ENCODE measurements at places on chromosomes 2 and 18.

GRCh38 chr2:26214759-26215158 lies 29.7 kb downstream of the HADHA start:
- no peak for DNase-seq

GRCh38 chr18:63697097-63697660 lies 5.6 kb upstream of the SERPINB11 start:
- DNase-seq = no peak

- DNase-seq = no peak
These were observed 22.9 kb upstream of the SPP2 start for GRCh38 chr2:234027641-234028040.

DNA sequence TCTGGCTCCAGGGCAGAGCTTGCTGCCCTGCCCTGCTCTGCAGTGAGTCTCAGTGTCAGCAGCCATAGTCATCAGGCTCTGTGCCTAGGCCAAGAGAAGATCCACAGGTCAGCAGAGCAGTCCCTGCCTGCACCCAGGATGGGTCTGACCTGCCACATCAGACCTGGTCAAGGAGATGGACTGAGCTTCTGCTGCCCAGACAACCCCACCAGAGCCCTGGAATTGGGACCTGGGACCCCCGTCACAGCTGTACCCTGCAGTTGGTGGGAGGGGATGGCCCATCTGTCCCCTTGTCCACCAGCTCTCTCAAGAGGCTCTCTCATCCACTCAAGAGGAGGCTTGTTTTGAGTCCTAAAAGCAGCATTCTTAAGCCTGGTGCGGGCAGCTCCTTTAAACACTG lies 142.6 kb downstream of the TFCP2L1 start:
- DNase-seq = no peak

DNA sequence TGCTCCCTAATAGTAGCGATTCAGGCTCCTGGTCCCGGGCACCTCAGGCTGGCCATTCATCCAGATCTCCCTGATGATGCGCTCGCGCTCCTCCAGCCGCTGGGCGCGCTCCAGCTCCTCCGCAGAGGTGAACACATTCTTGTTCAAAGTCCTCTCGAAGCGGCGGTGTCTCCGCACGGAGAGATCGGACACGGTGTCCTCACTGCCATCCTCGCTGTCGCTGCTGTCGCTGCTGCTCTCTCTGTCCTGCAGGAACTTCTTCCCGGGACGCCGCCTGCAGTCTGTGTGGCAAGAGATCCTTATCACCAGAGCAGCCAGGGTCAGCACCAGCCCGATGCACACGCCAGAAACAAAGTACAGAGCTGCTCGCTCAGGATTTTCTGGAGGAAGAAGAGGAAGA lies 67.5 kb downstream of the EVA1A start:
- no peak for DNase-seq

- DNase-seq = no peak
These were observed 21.5 kb upstream of the ZNF532 start for GRCh38 chr18:58842978-58843687.

DNA sequence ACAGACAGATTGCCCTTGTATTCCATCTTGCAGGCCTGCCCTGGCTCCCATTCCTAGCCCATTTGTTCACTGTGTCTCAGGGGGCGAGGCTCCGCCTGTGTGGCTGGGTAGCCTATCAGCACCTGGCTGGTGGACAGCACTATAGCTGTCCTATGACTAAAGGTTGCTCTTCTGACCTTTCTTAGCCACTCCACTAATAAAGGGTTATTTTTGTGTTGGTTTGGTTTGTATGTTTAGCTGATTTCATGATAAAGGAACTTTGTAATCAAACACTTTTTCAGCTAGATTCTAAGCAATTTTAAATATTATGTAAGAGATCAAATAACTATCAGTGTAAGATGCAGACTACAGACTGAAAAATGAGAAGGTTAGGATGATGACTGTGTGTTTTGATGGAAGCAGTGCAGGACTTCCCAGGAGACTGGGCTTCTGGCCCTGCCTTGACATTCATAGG lies 72.2 kb downstream of the CRIM1 start:
- DNase-seq = no peak

- no peak for DNase-seq
These were observed 36.0 kb upstream of the NPAS2 start for GRCh38 chr2:100783987-100784386.

GRCh38 chr2:202237787-202238233 lies 587 bp downstream of the SUMO1 start:
- DNase-seq = no peak

DNA sequence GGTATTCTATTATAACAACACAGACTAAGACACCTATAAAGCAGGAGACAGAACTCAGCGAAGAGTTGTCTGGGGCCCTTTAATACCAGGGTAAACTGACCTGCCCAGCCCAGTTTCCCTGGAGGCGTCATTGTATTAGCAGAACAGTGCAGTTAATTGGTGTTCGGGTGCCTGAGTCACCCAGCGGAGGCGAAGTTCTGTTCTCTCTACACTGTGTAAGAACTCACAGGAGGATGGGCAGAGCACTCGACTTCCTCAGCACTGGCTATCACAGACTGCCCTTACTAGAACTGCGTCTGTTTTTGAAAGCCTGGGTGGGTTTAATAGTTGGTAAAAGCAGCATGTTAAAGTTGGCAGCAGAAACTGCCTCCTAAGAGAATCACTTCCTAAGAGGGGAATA lies 106.5 kb upstream of the ATP8B1 start:
- DNase-seq = no peak

DNA sequence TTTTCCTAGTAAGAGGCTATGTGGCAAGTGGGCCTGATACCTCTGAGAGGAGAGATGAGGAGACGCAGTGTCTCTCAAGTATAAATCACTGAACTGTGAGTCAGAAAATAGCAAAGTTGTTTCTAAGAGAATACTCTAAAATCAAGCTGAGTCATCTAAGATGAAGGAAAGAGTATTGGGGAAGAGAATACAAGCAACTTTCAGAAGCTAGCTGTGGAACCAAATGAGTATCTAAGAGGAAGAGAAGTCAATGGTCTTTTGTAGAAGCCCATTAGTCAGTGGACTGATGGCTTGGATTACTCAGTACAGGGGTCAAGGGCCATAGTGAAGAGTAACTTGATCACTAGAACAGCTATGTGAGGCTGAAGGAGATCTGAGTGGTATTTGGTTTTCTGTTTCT lies 2.7 kb upstream of the DCC start:
- no peak for DNase-seq

GRCh38 chr2:144412709-144413108 lies 107.2 kb downstream of the ZEB2 start:
- no peak for DNase-seq

- no peak for DNase-seq
These were observed 251.8 kb upstream of the SMIM21 start for GRCh38 chr18:75679331-75679730.

GRCh38 chr2:85907671-85908157 lies 18.9 kb upstream of the ST3GAL5 start:
- no peak for DNase-seq

- DNase-seq = no peak
These were observed 20.6 kb upstream of the EPAS1 start for GRCh38 chr2:46276642-46277041.

- DNase-seq = no peak
These were observed 277.6 kb downstream of the ZNF804A start for GRCh38 chr2:184875911-184876310.

DNA sequence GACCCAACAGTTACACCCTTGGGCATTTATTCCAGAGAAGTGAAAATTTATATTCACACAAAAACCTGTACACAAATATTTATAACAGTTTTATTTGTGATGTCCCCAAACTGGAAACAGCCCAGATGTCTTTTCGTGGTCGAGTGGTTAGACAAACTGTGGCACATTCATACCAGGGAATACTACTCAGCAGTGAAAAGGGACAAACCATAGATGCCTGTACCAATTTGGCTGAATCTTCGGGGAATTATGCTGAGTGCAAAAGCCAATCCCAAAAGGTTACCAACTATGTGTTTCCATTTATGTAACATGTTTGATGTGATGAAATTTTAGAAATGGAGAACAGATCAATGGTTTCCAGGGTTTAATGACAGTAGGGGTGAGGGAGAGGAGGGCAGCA lies 154.3 kb downstream of the GLI2 start:
- DNase-seq = no peak

DNA sequence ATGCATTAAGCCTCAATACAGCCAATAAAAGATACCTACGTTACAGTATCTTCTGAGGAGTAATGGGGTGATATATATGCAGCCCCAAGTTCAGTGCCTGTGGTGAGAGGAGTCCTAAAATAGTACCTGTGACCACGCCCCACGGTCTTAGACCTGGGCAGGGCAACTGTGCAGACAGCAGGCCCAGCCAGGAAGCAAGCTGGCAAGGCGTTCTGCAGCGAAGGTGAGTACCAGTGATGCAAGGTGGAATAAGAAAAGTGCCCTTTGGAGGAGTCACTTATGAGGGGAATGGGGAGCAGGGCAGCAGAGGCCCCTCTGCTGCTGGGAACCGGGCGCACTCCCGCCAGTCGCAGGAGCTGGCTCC lies 12.7 kb upstream of the MAP3K2 start:
- DNase-seq = no peak

DNA sequence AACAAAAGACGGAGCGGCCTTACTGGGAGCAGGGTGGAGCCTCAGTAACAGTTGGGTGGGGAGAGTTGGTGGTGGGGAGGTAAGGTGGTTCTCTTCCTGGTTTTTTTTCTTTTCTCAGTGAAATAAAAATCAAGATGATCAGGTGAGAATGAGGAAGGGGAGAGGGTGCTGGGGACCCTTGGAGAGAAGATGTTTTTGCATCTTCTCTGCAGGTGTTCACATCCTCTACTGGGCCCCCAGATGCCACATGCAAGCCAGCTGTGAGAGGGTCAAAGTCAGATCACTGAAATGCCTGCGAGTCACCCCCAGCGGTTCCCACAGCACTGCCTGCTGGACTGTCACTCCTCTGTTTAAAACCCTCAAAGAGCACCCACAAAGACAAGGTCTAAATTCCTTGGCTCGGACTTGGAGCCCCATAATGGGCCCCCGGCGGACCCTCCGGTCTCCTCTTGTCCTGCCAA lies 69.8 kb upstream of the FHL2 start:
- no peak for DNase-seq

GRCh38 chr2:180124273-180125139 lies 117.4 kb upstream of the CWC22 start:
- DNase-seq = peak; percentile 15

DNA sequence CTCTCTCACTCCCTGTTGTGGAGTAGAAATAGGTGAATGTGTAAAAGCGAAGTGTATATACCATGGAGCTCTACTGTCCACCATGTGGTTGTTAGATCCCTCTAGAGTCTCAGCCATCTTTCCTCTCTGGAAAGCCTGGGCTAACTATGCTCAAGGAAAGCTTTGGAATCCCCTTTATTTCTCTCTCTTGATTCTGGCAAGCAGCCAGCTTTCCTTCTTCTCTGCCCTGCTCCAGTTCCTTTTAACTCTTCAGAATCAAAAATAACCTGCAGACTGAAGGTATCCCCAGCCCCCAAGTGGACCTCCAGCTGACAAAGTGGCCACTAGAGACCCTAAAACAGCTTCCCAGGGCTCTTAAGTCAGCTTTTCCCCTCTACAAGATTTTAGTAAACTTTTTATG lies 381.9 kb downstream of the PLCL1 start:
- no peak for DNase-seq

DNA sequence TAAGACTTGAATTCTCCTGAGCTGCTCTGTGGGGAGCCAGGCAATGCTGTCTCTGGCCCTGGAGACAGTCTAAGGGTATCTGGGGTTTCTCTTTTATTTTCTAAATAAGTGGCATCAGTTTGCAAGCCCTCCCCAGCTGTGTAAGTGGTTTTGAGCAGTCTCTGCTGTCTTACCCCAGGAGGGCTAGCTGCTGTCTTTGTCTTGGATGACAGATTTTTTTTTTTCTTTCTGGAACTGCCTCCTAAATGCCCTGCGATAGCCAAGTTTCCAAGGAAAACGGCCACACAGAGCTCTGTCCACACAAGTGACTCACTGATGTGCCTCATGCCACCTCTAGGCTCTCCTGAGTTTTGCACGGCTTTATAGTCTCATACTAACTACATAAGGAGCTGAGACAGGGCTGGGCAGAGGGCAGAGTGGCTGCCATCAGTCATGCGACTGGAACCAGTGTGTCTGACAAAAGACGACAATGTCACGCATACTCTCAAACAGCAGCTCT lies 37.2 kb upstream of the THOC1 start:
- DNase-seq = no peak

DNA sequence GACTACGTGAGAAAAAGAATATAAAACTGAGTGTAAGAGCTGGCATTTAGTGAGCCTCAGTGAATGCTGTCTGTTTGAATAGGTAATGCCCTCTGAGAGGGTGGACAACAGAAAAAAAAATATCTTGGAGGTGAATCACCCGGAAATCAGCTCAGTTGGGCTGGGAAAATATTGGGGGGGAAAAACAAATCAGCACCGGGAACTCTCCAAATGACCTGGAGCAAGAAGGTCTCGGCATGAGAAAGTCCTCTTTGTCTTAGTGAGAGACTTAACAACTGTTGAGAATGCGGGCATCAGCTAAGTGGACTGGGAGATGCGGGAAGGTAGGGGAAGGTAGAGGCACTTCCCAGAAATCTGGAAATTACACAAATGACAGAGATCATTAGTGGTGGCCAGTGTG lies 109.4 kb upstream of the POU3F3 start:
- no peak for DNase-seq

DNA sequence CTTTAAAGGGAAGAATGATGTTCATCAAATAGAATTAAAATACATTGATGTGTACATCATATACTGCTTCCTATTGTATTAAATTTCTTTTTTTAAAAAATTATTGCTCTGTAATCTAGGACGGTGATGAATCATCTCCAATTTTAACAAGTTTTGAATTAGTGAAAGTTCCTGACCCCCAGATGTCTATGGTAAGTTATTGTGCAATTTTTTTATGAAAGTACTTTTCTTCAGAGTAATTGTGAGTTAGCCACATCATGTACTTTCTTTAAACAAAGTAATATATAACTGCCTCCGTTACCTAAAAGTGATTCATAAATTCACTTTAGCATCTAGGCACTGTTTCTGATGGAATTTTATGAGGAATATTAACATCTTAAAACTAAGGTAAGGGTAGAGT lies 38.1 kb downstream of the PIK3C3 start:
- no peak for DNase-seq

- no peak for DNase-seq
These were observed 135.8 kb downstream of the TAF4B start for GRCh38 chr18:26362021-26362420.

DNA sequence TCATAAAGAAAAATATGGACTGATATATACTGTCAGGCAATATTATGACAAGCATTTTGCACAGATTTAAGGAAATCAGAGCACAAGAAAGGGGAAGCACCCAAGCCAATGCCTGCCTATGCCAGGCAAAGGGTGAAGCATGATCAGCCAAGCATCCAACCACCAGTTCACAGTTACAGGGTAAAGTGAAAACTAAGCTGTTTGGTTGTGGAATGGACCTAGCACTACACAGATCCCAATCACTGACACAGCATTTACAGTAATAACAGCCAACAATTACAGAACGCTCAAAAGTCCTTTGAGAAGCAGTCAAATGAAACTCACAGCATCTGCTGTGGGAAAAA lies 90.3 kb downstream of the SP3 start:
- DNase-seq = no peak

- no peak for DNase-seq
These were observed 18.9 kb downstream of the GRHL1 start for GRCh38 chr2:9970200-9971044.

- no peak for DNase-seq
These were observed 72.8 kb upstream of the MC4R start for GRCh38 chr18:60445341-60445740.

- DNase-seq = no peak
These were observed 75.2 kb upstream of the TSPYL6 start for GRCh38 chr2:54330926-54331835.
